GM04504 (cell line): ENCODE measurements at places on chromosomes 2 and 18.

DNA sequence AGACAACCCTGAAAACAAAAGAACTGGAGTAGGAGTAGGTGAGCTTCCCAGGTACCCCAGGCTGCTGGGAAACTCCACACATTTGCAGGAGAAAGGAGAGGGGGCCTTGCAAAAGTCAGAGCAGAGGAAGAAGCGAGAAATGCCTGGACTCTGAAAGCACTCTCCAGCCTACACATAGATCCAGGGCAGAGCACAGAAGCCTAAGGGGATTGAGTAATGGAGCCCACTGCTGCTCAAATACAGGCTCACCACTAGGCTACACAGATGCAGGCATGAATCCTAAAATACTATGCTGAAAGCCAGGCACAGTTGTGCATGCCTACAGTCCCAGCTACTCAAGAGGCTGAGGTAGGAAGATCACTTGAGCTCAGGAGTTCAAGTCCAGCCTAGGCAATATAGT, 33.4 kb downstream of the OSBPL1A start:
- no peak for DNase-seq

GRCh38 chr18:48845174-48845573, 105.6 kb downstream of the SMAD7 start:
- DNase-seq = no peak

DNA sequence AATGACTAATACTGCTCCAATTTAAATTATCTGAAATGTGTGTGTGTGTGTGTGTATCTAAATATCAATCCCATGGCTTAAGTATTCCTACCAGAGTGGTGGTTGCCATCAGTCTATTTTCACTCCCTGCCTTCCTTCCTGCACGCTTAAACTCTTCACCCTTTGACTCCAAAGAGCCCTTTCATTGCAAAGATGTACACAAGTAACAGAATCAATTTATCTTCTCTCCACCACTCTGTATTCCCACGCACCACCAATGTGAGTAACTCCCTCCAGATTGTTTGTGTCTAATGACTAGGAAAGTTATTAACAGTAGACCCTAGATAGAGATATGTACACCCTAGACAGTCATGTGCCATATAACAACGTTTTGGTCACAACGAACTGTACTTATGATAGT, 42.8 kb downstream of the ARL6IP6 start:
- no peak for DNase-seq

DNA sequence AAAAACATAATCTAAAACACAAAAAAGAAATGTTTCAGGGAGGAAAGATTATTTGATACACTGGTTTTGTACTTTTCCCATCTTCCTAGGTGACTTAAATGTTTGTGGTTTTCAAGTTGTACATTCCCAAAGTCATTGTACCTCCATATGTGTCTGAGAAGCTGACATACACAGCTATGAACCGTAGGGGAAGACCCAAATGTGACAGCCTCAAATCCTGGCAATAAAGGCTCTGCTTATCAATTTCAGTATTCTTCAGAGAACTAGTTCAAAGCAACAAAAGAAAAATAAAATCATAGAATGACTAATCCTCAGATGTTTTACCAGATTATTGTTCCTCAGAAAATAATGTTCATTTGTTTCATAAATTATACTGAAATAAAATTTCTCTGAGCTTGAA, 2.5 kb downstream of the DYNC2LI1 start:
- DNase-seq = no peak

GRCh38 chr2:217279556-217279955, 419.7 kb upstream of the TNP1 start:
- peak; percentile 81 for DNase-seq

- peak; percentile 73 for DNase-seq
These were observed 15.5 kb upstream of the RAB10 start for GRCh38 chr2:26018184-26019055.

DNA sequence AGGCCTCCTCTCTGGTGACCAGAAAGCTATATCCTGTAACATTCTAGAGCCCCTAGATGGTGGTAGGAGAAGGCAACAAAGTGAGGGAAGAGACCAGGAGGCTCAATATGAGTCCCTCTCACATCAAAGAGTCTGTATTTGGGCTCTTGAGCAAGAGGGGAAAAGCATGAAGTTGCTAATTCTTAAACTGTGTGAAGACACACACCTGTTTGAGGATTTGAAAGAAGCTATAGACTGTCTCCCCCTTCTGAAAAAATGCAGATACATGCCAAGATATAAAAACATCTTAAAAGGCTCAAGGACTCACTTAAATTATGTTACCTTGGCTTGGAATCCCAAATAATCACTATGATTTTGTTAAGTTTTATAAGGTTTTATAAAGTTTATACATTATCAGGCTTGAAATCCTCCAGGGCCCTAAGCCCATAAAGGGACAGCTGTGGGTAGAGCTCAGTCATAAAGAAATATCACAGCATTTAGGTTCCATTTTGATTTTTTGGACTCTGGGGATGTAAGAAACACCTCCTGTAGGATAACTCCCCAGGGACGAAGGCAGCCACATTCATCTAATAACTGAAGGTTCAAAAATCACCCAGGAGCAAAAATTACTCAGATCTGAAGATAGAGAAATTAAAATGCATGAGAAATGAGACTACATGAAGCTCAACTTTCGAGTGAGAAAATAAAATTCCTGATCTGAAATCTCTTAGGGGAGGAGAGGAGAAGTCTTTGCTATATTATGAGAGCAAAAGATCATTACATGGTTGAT, 136.1 kb upstream of the LGALSL start:
- no peak for DNase-seq

DNA sequence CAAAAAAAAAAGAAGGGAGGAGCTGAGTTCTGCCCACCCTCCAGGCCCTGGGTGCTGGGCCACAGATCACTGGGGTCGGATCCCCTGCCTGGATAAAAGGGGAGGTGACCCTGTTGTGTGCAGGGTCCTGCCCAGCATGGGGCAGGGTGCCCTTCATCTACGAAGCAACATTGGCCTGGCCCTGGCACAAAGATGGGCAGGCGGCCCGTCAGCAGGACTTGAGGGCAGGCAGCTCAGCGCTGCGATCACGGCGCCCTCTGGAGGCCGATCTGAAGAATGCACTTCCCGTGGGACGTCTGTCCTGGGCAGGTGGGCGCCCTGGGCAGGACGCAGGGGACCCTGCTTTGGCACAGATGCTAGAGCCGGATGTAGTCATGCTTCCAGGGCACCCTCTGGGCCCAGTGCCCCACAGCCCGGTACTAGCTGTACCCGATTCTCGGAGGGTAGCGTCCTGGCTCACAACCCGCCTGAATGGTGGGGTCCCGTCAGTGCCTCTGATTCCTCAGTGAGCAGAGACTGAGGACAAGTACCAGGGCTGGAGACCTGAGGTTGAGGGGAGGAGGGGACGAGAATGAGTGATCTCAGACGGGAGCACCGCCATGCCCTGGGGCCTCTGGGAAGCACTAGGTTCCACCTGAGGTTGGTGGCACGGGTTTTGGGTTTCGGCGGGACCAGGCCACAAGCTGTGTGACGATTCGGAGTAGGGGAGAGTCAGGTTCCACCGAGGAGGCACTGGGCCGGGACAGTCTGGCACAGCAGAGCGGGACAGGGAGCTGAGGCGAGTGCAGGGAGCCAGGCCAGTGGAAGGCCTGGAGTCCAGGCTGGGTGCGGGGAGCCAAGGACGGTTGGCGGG, 18.0 kb downstream of the ARID5A start:
- no peak for DNase-seq

- DNase-seq = no peak
These were observed 62.9 kb upstream of the TFPI start for GRCh38 chr2:187617120-187617519.

DNA sequence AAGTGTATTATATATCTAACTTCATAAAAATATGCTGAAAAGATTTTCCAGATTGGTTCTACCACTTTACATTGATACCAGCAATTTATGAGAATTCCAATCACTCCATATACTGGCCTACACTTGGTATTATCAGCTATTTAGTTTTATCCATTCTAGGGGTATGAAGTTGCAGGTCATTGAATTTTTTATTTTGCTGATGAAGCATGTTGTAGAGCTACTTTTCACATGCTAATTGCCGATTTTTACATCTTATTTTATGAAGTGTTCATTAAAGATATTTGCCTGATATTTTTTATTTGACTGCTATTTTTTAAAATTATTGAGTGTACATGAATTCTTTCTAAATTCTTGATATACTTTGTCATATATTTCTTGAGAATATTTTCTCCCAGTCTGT, 542.1 kb downstream of the ADCYAP1 start:
- no peak for DNase-seq

GRCh38 chr2:230906471-230907230, 18.4 kb downstream of the GPR55 start:
- no peak for DNase-seq

DNA sequence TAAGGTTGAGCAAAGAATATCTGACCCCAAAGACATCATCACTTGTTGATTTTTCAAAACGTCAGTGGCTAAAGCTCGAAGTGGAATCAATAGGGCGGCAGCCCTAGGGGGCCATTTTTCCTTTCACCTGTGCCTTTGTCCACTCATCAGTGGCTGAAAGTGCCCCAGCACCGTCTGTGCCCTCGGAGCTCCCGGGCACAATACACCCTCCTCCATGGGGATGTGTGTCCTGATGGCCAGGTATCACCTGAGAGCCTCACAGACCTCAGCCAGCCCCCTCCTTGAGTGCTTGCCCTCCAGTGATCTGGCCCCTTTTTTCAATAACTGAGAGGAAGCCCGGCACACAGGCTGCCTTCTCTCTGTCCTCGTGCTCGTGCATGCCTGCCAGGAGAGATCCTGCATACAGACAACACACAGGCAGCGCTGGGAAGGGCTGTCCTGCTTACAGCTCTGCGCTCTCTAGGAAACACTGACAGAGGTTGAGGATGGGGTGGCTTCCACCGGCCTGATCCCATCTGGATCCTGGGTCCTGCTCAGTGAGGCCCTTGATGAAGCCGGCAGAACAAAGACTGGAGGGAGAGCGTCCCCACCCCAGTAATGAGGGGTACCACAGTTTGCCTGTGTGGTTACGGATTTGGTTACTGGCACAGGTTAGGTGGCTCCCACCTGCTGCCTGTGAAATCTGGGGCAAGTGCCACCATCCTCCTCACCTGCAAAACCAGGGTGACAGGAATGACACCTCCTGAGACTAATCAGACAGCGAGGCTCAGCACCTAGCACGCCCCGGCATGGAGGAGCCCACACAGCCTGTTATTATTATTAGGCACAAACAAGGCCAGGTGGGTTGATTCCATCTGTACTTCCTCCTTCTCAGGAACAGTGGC, 197.5 kb upstream of the RAB6C start:
- no peak for DNase-seq

- DNase-seq = no peak
These were observed 31.2 kb upstream of the GALM start for GRCh38 chr2:38634684-38635083.

DNA sequence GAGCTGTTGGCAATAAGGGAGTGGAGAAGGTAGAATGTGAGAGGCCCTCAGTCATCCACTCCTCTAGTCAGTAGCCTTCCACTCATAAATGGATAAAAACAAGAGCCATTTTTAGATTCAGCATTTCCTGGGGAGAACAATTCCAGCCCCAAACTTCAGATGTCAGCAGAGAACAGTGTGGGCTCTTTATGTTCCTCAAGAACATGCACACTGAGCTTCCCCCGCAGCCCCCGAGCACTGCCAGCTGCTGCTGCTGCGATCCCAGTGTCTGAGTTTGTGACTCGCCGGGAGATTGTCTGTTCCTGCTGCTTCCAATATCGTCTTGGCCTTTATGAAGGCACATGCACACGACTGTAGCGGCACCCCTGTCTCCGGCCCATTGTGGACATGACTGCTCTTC, 143.7 kb upstream of the CTNNA2 start:
- no peak for DNase-seq
